Calu3 (cell line): ENCODE measurements at places on chromosomes 2 and 18. TPM values are rescaled to one million over a fixed set of nuclear protein-coding genes. Genes with fewer than 3 reads are reported as not detected.

GRCh38 chr2:198657512-198658121 is 800.1 kb downstream of the SATB2 start:
- no peak overlapping the region for H3K27ac ChIP-seq
- H3K4me3 ChIP-seq: no peak overlapping the region
- H3K27me3 ChIP-seq: no peaks in the 10 kb centered on the region
- peak; percentile 50 for DNase-seq
- no peaks in the 10 kb centered on the region for H3K4me1 ChIP-seq
- no peaks in the 10 kb centered on the region for H3K36me3 ChIP-seq

- H3K27me3 ChIP-seq: no peaks in the 10 kb centered on the region
- peaks cover 63% of the 10 kb centered on the region for H3K36me3 ChIP-seq
- no peaks in the 10 kb centered on the region for H3K4me1 ChIP-seq
- H3K27ac ChIP-seq: no peak overlapping the region
- no peak overlapping the region for H3K4me3 ChIP-seq
- DNase-seq: no peak
Observed at GRCh38 chr2:218644721-218645120, 14.7 kb downstream of the ZNF142 start.

GRCh38 chr2:161141033-161141432 is 19.2 kb upstream of the TANK start:
- no peak overlapping the region for H3K4me3 ChIP-seq
- DNase-seq: no peak
- H3K4me1 ChIP-seq: peaks cover 60% of the 10 kb centered on the region
- no peak overlapping the region for H3K27ac ChIP-seq
- peaks cover 20% of the 10 kb centered on the region for H3K36me3 ChIP-seq

GRCh38 chr2:205540036-205540435 is 142.3 kb upstream of the NRP2 start:
- DNase-seq: no peak
- H3K36me3 ChIP-seq: no peaks in the 10 kb centered on the region
- no peak overlapping the region for H3K4me3 ChIP-seq
- no peak overlapping the region for H3K27ac ChIP-seq
- H3K27me3 ChIP-seq: no peaks in the 10 kb centered on the region

DNA sequence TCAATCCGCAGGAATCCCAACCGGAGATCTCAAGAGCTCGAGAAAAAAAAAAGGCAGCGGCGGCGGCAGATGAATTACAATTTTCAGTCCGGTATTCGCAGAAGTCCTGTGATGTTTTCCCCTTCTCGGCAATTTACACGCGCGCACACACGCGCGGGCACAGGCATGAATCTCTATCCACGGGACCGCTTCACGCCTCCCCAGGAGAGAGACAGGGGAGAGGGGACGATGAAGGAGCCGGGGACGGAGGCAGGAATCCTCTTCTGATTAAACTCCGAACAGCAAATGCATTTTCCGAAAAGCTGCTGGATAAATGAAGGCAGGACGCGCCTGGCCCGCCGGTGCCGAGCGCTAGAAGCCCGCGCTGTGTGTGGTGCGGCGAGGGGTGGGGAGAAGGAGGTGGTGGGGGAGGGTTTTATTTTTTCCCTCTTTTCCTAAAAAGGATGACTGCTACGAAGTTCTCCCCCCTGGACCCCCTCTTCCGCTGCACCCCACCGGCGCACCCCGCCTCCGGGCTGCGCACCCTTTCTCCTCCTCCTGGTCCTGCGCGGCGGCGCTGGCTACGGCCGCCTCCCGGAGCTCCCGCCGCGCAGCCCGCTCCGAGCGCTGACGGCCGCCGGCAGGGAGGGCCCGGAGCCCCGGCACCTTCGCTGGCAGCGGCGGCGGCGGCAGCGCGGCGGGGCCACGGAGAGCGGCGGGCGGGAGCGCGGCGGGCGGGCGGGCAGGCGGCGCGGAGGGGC is at the start of gene BCL2:
Gene BCL2 (minus strand): TSS at position 387 of the 740 bp plus-strand sequence.
- peak within 1 kb of the TSS; percentile 77 for H3K4me3 ChIP-seq
- H3K27me3 ChIP-seq: peaks cover 46% of the 10 kb centered on the region
- no peak for DNase-seq
- peak within 1 kb of the TSS; percentile 50 for H3K27ac ChIP-seq
- H3K4me1 ChIP-seq: peaks cover 24% of the 10 kb centered on the region

DNA sequence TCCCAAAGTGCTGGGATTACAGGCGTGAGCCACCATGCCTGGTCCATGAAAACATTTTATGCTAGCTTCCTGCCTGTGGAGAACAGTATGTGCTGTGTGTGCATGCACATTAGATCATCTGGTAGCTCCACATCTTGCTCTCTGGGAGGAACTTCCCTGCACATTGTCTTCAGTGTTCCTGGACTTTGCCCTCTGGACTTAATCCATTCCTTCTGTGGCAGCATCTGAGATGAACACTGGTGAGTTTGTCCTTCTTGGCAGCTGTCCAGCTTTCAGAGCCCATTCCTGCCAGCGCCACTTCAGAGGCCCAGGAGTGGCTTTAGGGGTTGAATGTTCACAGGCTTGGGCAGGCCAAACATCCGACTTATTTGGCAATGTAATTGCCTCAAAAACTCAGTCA is 65.2 kb downstream of the POU3F3 start:
- no peaks in the 10 kb centered on the region for H3K4me1 ChIP-seq
- H3K27me3 ChIP-seq: peaks cover 13% of the 10 kb centered on the region
- H3K27ac ChIP-seq: no peak overlapping the region
- DNase-seq: peak; percentile 29
- H3K4me3 ChIP-seq: no peak overlapping the region
- no peaks in the 10 kb centered on the region for H3K36me3 ChIP-seq

DNA sequence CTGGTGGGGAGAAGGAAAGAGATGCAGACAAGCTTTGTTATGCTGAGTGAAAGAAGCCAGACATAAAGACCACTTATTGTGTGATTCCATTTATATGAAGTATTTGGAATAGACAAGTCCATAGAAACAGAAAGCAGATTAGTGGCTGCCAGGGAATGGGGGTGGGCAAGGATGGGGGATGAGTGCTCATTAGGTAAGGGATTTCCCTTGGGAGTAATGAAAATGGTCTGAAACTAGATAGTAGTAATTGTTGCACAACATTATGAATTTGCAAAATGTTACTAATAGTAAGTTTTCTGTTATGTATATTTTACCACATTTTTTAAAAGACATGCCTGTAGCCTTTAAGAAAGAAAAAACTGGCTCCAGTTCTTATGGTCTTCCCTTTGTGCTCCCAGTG is 154.9 kb downstream of the LNPK start:
- H3K36me3 ChIP-seq: no peaks in the 10 kb centered on the region
- DNase-seq: no peak
- no peaks in the 10 kb centered on the region for H3K27me3 ChIP-seq

GRCh38 chr2:187051350-187051749 is 202.4 kb upstream of the ZSWIM2 start:
- H3K36me3 ChIP-seq: peaks cover 4% of the 10 kb centered on the region
- H3K27me3 ChIP-seq: no peaks in the 10 kb centered on the region
- DNase-seq: no peak
- no peak overlapping the region for H3K27ac ChIP-seq

GRCh38 chr18:50369672-50370071 is 5.2 kb upstream of the SKA1 start:
- DNase-seq: no peak
- peaks cover 11% of the 10 kb centered on the region for H3K4me1 ChIP-seq
- no peak overlapping the region for H3K4me3 ChIP-seq
- peaks cover 16% of the 10 kb centered on the region for H3K27me3 ChIP-seq

GRCh38 chr2:108586116-108586515 is 51.8 kb downstream of the LIMS1 start:
- H3K27me3 ChIP-seq: no peaks in the 10 kb centered on the region
- peaks cover 67% of the 10 kb centered on the region for H3K4me1 ChIP-seq
- no peak overlapping the region for H3K4me3 ChIP-seq
- H3K27ac ChIP-seq: no peak overlapping the region
- no peak for DNase-seq

GRCh38 chr2:111640480-111640879 is 243.5 kb downstream of the ANAPC1 start:
- no peak overlapping the region for H3K27ac ChIP-seq
- H3K4me3 ChIP-seq: no peak overlapping the region
- no peaks in the 10 kb centered on the region for H3K27me3 ChIP-seq
- peaks cover 10% of the 10 kb centered on the region for H3K4me1 ChIP-seq
- H3K36me3 ChIP-seq: no peaks in the 10 kb centered on the region

DNA sequence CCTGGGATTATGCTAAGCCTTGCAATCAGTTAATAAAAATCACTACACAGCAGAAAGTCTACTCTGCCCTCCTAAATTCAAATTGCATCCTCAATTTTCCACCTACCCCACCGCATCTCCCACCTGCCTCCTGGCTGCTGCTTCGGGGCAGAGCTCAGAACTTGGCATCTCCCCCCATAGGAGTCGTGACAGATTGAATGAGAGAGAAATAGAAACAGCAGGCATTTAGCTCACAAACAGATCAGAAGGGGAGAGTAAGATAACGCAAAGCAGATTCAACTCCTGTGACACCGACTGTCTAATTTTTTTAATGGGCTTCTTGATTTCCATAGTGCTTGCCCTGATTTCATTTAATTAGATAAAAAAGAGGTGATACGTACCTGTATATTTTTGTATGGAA is 24.7 kb upstream of the LRRC30 start:
- H3K4me1 ChIP-seq: no peaks in the 10 kb centered on the region
- DNase-seq: no peak
- H3K27ac ChIP-seq: no peak overlapping the region
- H3K36me3 ChIP-seq: no peaks in the 10 kb centered on the region
- no peak overlapping the region for H3K4me3 ChIP-seq

GRCh38 chr2:18304849-18305248 is 255.6 kb downstream of the RDH14 start:
- DNase-seq: no peak
- H3K4me3 ChIP-seq: no peak overlapping the region
- no peaks in the 10 kb centered on the region for H3K4me1 ChIP-seq

DNA sequence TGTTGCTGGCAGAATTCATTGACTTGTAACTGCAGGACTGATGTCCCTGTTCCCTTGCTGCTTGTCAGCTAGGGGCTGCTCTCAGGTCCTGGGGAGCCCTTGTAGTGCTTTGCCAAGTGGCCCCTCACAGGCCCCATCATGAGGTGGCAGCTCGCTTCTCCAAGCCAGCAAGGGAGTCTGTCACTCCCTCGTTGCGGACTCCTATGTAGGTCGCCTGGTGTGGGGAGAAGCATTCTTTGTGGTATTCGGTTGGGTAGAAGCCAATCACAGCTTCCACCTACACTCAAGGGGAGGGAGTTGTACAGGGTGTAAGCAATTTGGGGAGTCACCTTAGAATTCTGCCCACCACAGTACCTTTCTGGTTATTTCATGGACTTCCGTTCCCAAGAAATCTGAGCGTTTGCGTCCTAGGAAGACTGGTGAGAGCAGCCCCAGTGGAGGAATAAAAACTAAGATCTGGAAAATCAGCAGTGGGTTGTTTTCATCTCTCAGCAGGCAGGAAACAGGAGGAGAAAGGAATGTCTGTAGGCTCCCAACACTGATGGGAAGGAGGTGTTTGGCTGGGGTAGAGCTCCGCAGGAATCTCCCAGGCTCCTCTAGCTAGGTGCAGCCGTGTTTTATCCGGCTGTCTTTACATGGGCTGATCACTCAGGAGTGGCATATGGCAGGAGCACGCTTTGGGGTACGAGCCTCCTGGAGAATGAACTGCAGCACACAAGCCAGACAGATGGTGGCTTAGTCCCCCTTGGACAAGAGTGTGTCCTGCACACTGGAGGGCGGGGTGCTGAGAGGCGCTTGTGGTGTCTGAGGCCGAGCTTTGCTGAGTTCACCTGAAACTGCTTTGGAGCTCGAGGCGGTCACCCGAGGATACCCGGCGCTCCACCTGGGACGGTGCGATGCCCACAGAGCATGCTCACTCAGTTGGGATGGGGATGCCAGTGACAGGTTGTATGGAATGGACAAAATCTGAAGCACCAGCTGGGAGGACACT is 58.3 kb downstream of the LDLRAD4 start:
- H3K4me3 ChIP-seq: no peak overlapping the region
- H3K27ac ChIP-seq: no peak overlapping the region
- no peaks in the 10 kb centered on the region for H3K4me1 ChIP-seq
- H3K27me3 ChIP-seq: peaks cover 52% of the 10 kb centered on the region
- no peaks in the 10 kb centered on the region for H3K36me3 ChIP-seq

DNA sequence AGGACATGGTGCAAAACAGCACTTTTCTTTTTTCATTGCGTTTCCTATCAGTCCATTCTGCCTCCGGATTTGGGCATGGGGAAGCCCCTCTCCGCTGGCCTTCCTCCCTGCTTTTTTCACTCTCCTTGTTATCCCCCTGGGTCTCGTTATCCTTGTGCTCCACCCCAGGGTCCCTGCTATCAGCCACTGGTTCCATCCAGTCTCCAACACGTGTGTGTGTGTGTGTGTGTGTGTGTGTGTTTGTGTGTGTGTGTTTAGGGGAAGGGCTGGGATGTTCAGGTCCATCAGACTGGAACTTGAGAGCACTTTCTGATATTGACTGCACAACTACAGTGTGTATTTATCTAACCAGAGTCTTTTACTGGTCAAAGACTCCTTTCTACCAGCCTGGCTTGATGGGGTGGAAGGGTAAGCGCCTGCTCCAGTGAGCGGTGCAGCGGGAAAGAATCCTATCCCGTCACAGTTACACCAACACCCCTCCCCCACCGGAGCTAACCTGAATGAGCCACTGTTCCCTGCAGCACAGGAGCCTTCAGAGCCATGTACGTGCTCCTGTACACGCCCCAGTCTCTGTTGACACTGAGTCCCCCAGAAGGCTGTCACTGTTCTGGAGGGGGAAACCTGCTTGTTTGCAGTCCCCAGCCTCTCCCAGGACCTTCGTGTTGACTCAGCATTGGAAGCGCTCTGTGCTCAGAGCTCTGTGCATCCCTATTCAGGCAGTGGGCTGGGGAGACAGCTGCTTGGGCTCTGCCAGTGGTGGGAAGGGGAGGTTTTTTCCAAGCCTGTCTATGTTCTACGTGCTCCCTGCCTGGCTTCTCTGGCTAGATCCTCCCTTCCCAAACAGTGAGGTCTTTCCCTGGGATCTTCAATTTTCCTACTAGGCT is 4.6 kb downstream of the INHA start:
- peak overlapping the region; percentile 51 for H3K4me3 ChIP-seq
- no peak overlapping the region for H3K27ac ChIP-seq
- H3K4me1 ChIP-seq: peaks cover 17% of the 10 kb centered on the region
- peaks cover 8% of the 10 kb centered on the region for H3K27me3 ChIP-seq
- peak; percentile 83 for DNase-seq

- no peaks in the 10 kb centered on the region for H3K4me1 ChIP-seq
- no peaks in the 10 kb centered on the region for H3K27me3 ChIP-seq
- H3K36me3 ChIP-seq: peaks cover 14% of the 10 kb centered on the region
- no peak overlapping the region for H3K27ac ChIP-seq
Observed at GRCh38 chr2:166373951-166374350, 1.8 kb downstream of the SCN9A start.

MYO3B gene
- total RNA-seq: 5.0 and 7.1 TPM in 2 replicates

AMER3 gene
- total RNA-seq: not detected in 2 replicates

RAB6C gene
- not detected in 2 replicates for total RNA-seq

IL37 gene
- 1.9 and 2.0 TPM in 2 replicates for total RNA-seq

PRSS56 gene
- total RNA-seq: not detected in 2 replicates

WNT10A gene
- 2.4 and 3.4 TPM in 2 replicates for total RNA-seq

AGFG1 gene
- 115 and 126 TPM in 2 replicates for total RNA-seq

CFAP53 gene
- 0.94 and 0.98 TPM in 2 replicates for total RNA-seq
